Right hindlimb (tissue), 1 donor: ENCODE measurements at places on chromosomes 1 and 21.

GRCh38 chr1:3360646-3361257 lies 93.7 kb upstream of the ARHGEF16 start:
- DNase-seq, result no peak

GRCh38 chr1:222892137-222892769 lies 77.4 kb downstream of the DISP1 start:
- DNase-seq, result no peak

DNA sequence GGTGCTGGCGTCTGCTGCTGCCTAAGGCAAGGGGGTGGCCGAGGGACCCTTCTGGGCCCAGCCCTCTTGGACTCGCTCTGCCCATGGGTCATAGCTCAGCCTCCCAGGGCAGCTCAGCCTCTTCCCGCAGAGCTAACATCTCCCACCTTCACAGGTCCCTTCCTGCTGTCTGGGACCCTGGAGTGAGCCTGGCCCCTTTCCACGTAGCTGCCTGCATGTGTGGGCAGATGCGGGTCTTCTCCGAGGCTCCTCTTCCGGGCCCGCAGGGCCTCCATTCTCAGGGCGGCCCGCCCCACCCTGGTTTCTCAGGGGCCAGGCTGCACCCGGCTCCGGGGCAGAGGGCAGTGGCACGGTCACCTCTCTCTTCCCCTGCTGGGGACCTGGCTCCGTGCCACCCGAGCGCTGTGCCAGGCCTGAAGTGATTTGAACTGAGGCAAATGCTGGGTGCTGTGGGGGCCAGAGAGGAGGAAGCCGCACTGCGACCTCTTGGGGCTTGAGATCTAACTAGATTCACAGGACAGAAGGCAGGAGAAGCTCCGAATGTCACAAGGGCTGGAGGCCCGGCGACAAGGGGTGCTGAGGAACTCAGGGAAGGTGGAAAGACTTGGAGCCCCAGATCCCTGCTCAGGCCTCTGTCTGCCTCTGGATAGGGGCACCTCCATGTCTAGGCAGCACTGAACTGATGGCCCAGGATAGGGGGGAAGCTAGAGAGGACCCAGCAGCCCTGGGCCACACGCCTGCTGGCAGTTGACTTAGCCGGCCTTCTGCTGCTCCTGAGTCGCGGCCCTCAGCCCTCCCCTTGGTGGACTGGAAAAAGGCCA lies 40.7 kb downstream of the COQ8A start:
- no peak for DNase-seq

DNA sequence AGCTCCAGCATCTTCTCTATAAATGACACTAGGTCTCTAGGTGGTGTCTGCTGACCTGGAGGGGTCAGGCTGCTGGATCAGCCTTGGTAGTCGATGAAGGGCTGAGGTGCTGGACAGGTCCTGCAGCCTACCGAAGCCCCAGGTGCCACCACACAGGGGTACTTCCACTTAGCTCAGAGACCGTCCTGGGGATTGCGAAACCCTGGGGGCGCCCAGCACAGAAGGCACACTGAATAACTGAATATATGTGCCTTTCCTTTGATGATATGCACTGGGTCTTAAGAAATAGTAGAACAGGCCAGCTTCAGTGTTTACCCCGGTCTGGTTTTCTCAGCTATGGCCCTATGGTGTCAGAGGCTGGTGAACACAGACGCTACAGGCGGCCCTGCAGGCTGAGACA lies 10.9 kb downstream of the UBE2J2 start:
- no peak for DNase-seq

GRCh38 chr1:6898974-6899539 lies 113.8 kb downstream of the CAMTA1 start:
- no peak for DNase-seq

GRCh38 chr1:107442551-107442950 lies 301.7 kb downstream of the NTNG1 start:
- no peak for DNase-seq

DNA sequence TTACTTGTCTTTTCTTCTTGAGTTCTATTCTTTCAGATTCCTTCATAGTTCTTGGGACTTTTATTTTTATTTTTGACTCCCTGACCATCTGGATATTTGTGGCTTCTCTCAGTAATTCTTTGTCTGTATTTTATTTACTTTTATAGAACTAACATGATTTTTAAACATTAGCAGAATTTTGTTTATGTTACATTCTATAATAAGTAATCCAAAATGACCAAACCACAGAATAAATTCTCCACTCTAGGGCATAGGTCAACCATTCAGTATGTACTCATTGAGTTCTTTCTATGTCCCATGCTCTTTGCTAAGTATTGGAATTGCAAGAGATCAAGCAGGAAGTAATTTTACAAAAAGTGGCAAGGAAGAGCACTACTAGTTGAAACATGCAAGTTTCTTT lies 969.0 kb downstream of the TTLL7 start:
- DNase-seq, result no peak

DNA sequence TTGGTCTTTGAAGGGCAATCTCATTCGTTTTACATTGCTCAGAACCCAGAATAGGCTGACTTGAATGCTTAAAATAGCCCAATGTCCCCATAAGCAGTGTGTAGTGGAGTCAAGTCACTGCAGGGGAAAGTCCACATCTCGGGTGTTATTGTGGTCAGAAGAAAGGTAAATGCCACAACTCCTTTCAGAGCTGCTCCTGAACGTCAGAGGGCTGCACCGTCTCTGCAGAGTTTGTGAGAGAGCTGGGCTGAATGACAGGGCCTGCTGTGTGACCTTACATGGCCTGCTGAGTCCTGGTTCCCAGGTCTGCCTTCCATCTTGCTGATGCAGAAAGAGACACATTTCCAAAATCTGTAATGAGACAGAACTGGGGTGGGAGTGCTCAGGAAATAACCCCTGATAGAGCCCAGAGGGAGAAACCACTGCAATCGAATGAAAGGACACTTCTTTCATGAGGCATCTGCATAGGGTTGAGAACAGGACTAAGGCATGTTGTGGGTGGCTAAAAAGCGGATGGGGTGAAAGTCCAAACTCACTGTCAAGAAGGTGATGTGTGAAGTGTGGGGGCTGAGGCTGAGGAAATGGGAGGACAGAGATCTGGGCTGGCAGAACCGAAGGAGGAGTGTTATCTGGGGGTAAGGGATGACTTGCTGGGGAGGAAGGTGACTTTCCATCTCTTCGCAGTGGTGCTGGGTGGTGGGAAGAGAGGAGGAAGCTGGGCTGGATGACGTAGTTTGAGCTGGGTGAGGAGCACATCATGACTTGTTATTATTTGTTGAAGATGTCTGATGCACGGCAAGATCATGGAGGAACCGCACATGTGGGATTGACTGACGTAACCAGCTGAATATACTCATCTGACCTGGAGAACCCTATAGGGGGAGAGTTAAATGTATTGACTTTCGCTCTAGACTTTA lies 33.7 kb downstream of the XCL2 start:
- DNase-seq, result no peak

- no peak for DNase-seq
These were observed 204.2 kb upstream of the CAMK1G start for GRCh38 chr1:209379280-209379679.
